Activated CD4-positive, alpha-beta T cell treated with anti-CD3 and anti-CD28 coated beads for 24 hours (primary cell): ENCODE measurements at places on chromosomes 5 and 9.

GRCh38 chr9:77585335-77585786 lies 62.8 kb downstream of the GNA14 start:
- DNase-seq = no peak

GRCh38 chr5:89546657-89547056 lies 663.7 kb upstream of the MEF2C start:
- DNase-seq = no peak

DNA sequence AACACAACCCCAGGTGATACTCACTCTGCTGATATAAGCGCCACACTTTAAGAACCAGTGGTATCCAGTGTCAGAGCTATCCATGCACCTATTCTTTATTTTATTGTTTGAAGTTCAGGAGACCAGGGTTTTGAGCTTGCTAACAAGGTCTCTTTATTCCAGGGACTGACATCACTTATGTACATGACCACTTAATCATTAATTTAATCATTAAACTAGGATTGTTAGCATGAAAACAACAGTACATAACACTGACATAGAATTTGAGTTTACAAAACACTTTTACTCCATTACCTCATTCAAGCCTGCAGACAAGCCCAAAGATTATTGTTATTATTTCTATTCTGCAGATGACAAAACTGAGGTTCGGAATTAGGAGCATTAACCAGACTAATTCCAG lies 151.4 kb upstream of the IQGAP2 start:
- no peak for DNase-seq

DNA sequence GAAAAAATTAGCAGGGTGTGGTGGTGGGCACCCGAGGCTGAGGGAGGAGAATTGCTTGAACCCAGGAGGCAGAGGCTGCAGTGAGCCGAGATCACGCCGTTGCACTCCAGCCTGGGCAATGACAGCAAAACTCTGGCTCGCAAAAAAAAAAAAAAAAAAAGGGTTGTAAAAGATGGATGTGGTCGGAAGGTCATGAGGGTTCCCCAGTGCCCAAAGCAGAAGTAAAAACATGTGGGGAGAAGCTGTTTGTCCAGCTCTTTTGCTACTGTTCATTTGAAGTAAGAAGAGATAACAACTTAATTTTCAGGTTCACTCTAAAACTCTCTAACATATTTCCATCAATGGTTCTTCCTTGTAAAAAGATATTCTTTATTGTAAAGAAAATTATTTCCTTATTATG lies 57.1 kb upstream of the GOLPH3 start:
- no peak for DNase-seq

- no peak for DNase-seq
Measured at GRCh38 chr5:177426566-177427210, at the start of gene GRK6. TSS of gene GRK6 (plus strand) at chr5:177426676. CDS start at chr5:177426846, 170 bp downstream.

- DNase-seq = no peak
Measured at GRCh38 chr9:90860826-90861225, 59.2 kb downstream of the SYK start.

GRCh38 chr5:97545886-97546535 lies 363.0 kb upstream of the RIOK2 start:
- no peak for DNase-seq

DNA sequence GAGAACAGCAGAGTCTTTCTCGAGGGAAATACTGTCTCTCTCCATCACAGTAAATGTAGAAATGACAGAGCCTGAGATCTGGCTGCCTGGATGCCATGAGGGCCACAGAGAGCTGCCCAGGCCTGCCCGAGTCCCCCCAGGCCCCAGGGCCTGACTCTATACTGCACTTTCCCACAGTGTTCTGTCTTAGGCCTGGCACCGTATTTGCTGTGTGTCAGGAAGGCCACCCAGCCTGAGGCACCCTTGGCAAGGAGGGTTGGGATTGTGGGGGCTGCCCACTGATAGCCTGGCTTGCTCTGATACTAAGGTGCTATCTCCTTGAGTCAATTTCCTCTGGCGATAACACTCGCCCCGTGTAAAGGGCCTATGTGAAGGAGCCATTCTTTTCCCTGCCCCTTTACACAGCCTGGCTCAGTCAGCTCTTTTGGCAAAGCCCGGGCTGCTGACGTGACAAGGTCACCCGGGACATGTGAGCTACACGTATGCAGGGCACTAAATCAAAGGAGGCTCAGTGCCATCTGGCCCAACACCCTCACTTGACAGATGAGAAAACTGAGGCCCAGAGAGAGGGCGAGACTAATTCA lies 630.1 kb upstream of the KLF4 start:
- DNase-seq = no peak

DNA sequence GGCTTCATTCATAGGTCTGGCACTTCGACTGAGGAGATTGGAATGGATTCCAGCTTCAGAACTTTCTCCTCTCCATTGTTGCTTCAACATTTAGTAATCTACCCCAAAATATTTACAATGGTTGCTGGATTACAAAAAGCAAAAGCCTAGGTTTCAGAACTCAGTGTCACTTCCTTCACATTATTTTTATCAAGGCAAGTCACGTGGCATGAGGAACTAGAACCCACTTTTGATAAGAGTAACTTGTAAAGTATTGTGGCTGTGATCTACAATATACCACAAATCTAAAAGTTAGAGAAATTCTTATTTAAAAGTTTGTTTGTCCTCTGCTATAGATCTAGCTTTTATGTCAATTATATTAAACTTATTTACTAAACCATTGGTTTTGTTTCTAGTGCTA lies 39.7 kb upstream of the ANKDD1B start:
- DNase-seq = no peak

DNA sequence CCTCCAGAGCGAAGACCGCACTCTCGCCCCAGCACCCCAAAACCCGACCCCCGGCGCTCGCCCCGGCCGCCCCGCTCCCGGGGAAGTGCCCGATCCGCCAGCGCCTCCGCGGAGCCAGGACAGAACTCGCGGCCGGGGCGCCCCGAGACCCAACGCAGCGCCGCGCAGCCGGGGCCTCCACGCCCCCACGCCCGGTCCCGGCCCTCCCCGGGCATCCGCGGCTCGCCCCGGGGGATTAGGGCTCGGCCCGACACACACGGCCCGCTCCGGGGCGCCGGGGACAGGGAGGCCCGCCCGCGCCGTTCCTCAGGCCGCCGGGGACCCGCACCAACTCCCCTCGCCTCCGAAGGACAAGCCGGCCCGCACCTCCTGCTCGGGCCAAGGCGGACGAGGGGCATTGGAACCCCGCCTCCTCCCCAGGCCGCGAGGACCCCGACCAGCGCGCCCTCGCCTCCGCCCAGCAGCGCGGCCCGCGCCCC lies 544 bp downstream of the FNBP1 start:
- DNase-seq = no peak

- no peak for DNase-seq
Measured at GRCh38 chr9:131608493-131609037, 63.2 kb downstream of the PRRT1B start.

- DNase-seq = no peak
Measured at GRCh38 chr5:179747811-179748210, 15.2 kb downstream of the MAML1 start.

DNA sequence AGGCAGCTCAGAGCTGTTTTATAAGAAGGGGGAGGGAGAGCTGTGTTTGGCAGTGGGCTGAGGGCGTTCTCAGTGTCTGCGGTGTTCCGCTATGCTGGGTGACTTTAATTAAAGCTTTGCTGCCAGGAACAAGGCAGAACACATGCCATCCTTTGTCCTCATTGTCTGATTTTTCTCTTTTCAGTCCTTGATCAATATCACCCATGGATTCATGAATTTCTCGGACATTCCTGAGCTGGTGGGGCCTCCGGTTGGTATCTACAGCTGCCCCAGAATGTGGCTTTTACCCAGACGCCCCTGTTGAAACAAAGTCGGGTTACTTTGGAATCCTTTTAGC lies 66.5 kb upstream of the TGFBR1 start:
- no peak for DNase-seq

DNA sequence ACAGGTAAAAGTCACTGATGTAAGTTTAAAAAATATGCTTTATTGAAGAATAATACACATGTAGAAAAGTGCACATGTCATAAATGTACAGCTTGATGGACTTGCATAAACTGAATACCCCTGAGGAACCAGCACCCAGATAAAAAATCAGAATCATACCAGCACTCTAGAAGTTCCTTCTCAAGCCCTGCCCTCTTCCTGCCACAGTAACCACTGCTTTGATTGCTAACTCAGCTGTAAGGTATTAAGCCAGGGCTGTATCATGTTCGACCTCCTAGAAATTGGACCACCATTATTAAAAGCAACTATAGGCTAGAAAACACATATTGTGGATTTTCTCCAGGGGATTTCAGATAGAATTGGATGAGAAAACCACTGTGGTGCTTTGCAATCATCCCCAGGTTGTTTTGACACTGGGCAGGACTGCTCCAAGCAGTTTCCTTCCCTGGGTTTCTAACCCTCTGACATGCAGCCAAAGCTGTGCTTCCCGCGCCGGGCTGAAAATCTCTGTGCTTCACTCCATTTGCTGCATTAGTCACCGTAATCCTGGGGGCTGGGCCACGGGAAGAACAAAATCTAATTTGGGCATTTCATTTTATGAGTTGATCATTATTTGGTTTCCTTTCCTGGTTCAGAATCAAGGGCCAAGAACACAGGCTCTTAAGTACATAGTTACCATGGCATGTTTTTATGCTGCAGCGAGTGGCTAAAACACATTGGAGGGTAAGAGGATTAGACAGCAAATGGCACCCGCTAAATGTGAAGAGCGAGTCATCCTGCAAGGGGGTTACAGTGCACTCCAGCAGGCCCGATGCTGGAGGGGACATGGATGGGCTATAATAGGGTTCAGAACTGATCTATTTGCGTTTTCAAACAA lies 139.4 kb upstream of the IL12B start:
- no peak for DNase-seq

DNA sequence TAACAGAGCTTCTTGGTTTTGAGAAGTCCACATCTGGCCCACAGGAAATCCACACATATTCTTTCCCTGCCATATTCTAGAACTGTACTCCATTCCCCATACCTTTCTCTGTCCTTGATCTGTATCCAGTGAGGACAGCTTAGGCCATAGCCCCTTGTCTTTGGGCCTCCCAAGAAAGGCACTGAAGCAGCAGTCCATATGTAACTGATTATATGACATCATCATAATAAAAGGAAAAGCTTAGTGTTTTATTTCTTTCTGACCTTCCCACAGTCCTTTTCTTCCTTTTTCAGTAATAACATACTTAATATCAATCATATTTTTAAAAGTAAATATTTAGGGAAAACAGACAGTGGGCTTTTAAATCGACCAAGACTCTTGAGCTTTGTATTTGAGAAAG lies 222.0 kb downstream of the EDIL3 start:
- DNase-seq = no peak

DNA sequence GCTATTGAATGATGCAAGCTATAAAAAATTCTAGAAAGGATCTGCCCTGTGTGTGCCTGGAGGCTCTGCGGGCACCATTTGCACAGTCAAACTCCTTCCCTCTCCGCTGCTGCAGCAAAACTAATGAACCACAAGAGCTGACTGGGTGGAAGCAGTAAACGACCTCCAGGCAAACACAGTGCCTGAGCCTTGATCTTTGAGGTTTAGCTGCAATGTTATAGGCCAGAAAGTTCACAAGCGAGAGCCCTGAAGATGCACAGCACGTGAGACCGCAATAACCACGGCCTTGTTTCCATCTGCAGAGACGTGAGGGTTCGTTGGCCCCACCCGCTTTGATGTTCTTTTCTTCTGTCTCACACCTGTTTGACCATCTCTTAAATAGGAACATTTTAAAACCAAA lies 69.2 kb upstream of the S1PR3 start:
- DNase-seq = peak; percentile 36

DNA sequence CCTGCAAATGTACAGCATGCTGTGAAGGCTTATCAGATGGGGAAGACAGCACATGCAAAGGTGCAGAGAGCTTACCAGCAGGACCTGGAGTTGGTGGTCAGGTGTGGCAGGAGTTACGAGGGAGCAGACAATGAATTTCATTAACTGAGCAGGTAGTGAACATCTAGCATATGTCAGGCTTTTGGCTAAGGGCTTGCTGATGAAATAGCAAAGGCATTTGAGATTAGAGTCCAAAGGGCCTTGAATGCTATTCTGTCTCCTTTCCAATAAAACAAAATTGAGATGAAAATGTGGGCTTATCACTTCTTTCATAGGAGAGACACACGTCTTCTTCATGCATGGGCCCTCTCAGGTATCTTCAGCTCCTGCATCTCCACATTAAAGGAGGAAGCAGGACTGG lies 36.6 kb upstream of the PPARGC1B start:
- no peak for DNase-seq

DNA sequence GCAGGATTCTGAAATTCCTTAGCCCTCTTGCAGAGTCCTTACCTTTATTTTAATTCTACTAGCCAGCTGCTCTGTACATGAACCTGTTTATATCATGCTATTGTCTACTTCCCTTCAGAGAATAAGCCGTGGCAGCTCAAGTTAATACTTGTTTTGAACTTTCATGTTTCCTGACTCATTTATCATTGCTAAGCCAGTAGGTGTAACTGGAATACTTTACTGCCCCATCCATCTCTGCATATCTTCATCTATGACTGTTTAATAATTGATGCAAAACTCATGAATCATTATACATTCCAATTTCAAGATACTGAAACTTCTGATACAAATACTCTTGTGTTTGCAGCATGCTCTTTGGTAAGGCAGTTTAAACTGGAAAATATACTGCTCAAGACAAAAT lies 174.7 kb downstream of the PPP2R2B start:
- DNase-seq = no peak

DNA sequence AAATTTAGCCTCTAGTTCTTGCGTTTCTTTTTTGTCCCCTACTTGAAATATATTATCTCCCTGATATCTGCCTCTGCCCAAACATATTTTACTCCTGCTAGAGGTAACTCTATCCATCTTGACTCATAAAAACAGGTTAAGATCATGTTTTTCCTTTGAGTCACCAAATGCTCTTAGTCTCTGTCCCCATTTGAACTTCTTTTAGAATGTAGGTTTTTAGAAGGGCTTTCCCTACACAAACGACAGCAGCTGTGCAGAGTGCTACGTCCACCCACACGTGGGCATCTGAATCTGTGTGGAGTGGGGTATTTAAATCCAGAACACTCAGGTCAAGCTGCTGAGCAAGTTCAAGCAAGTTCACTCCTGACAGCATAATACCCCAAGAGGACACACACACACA lies 2.2 kb downstream of the HSD17B3 start:
- no peak for DNase-seq

DNA sequence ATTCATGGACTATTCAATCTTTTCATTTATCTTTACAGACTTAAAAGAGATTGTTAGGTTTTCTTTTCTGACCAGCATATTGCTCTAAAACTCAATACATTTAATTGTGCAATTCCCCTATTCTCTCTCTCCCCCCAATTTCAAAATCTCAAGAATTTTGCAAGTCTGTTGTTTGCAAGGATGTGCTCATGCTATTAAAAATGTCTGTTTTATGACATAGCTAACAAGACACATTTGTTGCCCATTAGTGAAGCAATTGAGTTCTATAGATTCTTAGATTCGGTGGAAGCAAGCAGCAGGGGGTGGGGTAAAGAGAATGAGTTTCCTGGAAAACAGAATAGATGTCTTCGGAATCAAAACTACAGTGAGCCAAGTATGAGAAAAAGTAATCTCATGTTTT lies 8.5 kb upstream of the CSNK1A1 start:
- DNase-seq = no peak

GRCh38 chr9:137435980-137436760 lies 5.0 kb downstream of the ENTPD8 start:
- no peak for DNase-seq

- no peak for DNase-seq
Measured at GRCh38 chr5:10676224-10676623, 84.8 kb downstream of the DAP start.

- DNase-seq = no peak
Measured at GRCh38 chr5:167716126-167716775, 575.2 kb upstream of the WWC1 start.

- no peak for DNase-seq
Measured at GRCh38 chr9:110954822-110955291, 83.4 kb downstream of the LPAR1 start.

- DNase-seq = no peak
Measured at GRCh38 chr5:136013559-136013958, 15.2 kb upstream of the TGFBI start.
